ENCODE measurements at places on chromosomes 6 and 20.

DNA sequence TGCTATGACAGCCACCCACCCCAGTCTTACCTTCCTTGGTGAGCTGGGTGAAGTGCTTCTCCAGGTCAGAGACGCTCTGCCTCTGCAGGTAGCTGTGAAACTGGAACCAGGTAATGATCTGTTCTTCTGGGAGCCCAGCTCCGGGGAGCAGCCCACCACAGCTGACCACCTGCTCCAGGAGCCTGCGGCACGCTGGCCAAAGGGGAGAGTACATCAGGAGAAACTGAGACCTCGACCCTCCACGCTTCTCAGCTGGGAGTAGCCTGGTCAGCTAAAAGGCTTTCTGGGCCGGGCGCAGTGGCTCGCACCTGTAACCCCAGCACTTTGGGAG is 82.8 kb downstream of the PTPN1 start:
- DNase-seq, result no peak

DNA sequence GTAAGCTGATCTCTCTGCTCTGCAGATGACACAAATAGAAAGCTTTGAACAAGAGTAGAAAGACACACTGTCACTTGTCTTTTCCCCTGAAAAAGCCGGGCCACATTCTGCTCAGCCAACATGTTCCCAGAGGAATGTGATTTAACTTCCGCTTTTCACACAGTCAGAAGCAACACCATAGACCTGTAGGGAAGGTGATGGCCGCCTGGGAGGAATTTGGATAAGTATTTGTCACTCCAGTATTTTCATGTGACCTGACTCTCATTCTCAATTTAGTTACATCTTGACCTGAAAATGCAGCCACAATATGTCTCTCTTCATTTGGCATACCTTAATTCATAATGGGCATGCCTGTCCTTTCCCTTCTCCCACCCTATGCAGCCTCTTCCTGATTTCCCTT is 2.0 kb upstream of the GRM1 start:
- DNase-seq, result no peak

DNA sequence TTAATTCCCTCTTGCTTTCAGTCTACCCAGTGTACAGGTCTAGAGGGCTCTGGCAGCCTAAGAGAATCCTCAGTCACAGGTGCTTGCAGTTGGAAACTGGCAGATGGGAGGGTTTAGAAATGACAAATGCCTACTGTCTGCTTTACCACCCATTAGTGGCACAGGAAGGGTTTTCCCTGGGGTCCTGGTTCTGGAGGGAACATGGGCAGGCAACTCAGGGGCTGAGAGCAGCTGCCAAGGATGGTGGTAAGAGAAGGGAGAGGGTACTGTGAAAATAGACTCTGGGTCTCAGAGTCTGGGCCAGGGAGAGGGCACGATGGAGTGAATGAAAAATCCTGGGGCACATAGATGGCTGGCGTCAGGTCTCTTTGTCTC is 103.5 kb downstream of the TCP11 start:
- DNase-seq, result no peak

- no peak for DNase-seq
These were observed 71.9 kb downstream of the KIF16B start for GRCh38 chr20:16501301-16501700.

- DNase-seq, result no peak
These were observed 47.4 kb downstream of the SRC start for GRCh38 chr20:37393196-37393862.

- no peak for DNase-seq
These were observed 155.9 kb upstream of the INSM1 start for GRCh38 chr20:20211988-20212518.

Data from stimulated activated CD8-positive, alpha-beta memory T cell treated with anti-CD3 and anti-CD28 coated beads, Interleukin-12 subunit alpha, Interleukin-12 subunit beta, amount 100 ng/mL, for 4 hours (primary cell).